Omental fat pad (tissue), 4 donors: ENCODE measurements at places on chromosomes 1 and 21. TPM values are rescaled to one million over a fixed set of nuclear protein-coding genes. Genes with fewer than 3 reads are reported as not detected.

NEXN gene
- total RNA-seq = 18.0 TPM

LCE1B gene
- not detected for total RNA-seq

PLA2G4A gene
- total RNA-seq = 26.8 TPM

SLC45A1 gene
- 0.84 TPM for total RNA-seq

GFI1 gene
- 1.9 TPM for total RNA-seq

CEP104 gene
- 20.2 TPM for total RNA-seq

PLD5 gene
- 0.79 TPM for total RNA-seq

JAM2 gene
- total RNA-seq = 43.3 TPM

ATP1A4 gene
- not detected for total RNA-seq

TCHH gene
- total RNA-seq = 0.19 TPM
